ENCODE measurements at places on chromosomes 2 and 18.

GRCh38 chr2:22557406-22557805, 827.6 kb upstream of the KLHL29 start:
- DNase-seq: no peak

DNA sequence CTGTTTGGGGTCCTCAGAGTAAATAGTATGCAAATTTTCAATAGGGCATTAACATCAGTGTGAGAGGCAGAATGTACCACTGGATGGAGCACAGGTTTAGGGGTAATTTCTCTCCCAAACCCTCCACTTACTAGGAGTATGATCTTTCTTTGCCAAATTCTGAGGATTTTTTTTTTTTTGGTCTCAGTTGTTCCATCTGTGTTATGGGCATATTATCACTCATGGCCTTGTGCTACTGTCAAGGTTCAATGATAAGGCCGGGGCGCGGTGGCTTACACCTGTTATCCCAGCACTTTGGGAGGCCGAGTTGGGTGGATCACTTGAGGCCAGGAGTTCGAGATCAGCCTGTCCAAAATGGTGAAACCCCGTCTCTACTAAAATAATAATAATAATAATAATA, 30.2 kb upstream of the ZEB2 start:
- no peak for DNase-seq

GRCh38 chr2:101619191-101619591, 78.3 kb upstream of the MAP4K4 start:
- peak; percentile 72 for DNase-seq

GRCh38 chr2:176648700-176649297, 379.6 kb downstream of the MTX2 start:
- DNase-seq: no peak

GRCh38 chr18:56097621-56098020, 509.6 kb upstream of the TCF4 start:
- no peak for DNase-seq

DNA sequence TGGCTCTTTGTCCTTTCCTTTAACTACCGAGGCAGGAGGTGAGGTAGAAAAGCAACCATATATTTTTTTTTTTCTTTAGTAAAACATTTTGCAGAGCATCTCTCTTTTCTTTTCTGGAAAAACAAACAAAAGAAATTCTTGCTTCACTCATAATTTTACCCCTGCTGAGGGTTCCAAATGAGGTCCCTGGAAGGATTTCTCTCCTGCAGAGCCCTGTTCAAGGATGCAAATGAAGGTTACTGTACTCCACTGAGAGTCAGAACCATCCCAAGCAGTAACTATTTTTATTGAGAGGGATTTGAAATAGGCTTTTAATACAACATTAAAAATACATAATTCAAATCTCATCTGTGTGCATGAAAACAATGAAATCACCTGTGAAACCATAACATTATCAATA, 19.5 kb upstream of the MYO1B start:
- DNase-seq: no peak

- DNase-seq: peak; percentile 62
These were observed 38.3 kb downstream of the MRPL33 start for GRCh38 chr2:27809761-27810241.

GRCh38 chr2:85017411-85018048, 46.6 kb downstream of the KCMF1 start:
- DNase-seq: peak; percentile 54

DNA sequence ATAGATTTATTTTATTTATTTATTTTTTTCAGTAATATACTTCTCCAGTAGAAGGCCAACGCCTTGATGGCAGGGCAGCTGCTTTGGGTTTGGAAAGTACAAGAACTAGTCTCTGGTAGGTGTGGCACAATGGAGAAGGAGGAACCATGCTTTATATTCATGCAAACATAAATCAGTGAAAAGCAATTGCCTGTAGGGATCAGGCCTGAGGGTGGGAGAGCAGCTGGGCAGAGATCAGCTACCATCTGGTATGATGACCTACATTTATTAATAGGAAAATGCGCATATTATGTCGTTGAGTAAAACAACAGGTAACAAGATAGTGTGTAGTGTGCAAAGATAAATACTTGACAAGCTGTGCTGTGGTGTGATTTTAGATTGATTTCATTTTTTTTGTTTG, 120.4 kb upstream of the TLK1 start:
- DNase-seq: no peak

DNA sequence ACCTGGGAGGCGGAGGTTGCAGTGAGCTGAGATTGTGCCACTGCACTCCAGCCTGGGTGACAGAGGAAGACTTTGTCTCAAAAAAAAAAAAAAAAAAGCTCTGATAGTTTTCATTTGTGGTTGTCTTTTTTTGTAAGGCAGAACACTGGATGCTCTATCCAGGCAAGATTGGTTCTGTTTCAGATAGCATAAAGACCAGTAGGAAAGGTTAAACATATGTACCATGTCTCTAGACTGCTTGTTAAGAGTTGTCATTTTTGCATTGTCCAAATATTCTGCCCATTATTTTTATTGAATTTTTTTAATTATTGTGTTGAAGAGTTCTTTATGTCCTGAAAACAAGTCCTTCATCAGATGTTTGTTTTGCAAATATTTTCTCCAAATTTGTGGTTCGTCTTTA, 60.0 kb downstream of the NCOA1 start:
- no peak for DNase-seq

DNA sequence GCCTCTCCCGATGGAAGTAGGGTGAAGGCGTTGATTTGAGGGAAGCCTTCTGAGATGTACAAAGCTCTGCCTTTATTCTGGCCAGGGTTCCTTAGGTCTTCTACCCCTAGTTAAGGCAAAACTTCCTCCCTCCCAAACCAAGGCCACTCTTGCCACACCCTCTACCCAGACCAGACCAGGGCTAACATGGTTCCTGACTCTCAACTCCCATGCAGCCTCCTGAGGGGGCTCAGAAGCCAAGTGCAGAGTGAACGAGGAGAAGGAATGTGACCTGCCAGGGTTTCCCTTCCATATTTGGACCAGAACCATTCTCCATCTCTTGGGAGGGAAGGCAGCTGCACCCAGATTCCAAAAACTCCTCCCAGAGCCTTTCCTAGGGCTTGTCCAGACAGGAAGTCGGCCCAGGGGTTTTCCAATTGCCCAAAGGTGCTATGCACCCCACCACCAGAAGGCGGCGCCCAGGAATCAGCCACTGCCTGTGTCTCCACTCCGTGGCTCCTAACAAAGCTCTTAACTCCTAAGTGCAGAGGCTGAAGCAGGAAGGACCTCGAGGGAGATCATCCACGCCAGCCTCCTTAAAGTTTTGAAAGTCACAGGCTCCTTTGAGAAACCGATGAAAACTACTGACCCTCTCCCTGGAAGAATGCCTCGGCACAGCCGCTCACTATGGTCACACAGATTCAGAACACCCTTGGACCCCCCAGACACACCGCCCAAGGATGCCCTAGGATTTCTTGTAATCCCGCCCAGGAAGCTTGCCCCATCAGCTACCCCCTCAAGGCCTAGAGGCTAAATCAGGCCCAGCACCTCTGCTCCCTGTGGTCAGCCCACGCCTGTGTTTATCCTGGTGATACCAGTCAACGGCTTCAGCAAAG, 157.8 kb downstream of the SMAD2 start:
- peak; percentile 83 for DNase-seq

DNA sequence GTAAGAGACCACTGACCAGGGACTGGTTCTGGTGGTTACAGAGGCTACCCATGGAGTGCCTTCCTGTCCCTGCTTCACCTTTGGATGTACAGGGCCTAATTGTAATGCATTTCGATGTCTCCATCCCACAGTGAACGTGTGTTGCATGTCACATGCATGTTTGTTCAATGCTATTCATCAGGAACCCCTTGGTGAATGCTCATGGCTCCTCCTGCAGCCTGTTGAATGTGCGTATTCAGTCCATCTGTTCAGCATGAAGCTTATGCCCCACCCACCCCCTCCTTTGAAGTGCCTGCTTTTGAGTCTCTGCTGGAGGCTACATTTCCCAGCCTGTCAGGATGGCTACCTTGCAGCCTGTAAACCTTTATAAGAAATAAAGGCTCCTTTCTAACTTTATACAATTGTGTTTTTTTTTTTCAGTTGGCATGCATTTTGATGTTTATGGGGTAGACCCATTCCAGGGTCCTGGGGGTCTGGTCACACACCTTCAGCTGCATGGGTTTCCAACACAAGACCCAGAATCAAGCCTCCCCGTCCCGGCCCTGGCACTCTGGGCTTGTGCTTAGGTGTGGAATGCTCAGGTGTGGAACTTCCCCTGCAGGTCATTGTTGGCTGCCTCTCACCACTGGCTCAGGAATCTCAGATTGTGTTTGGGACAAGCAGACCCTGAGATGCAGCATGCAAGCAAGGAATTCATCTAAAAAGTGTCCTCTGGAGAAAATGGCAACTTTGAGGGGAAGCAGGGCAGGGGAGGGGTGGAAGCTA, 238.8 kb upstream of the HDAC4 start:
- no peak for DNase-seq

- DNase-seq: no peak
These were observed 69.7 kb downstream of the DCC start for GRCh38 chr18:52409727-52410126.

DNA sequence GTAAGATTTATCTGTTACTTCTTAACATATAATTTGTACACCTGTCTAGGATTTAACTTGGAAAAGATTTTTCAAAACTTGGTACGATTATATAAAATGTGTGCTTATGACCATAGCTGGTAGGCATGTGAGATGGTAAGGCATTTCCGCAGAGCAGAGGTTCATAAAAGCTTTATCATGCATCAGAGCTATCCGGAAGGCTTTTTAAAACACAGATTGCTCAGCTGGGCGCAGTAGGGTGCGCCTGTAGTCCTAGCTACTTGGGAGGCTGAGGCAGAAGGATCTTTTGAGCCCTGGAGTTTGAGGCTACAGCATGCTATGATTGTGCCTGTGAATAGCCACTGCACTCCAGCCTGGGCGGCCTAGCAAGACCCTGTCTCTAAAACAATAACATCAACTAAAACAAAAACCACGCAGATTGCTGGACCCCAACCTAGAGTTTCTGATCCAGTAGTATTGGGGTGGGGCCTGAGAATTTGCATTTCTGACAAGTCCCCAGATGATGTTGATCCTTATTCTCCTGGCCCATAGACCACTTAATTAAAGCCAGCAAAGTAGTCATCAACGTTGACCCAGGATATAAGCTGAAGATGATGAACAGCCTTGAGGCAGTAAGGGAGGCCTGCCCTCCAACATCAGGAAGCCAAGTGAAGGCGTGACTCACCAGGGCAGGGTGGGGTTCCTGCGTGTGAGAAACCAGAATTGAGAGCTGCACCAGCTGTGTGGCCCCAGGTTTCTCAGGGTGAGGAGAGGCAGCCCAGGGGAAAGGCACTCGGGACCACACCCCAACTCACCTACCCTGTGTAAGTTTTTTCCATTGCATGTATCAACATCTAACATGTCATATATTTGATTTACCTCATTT, 21.6 kb upstream of the SLC20A1 start:
- DNase-seq: peak; percentile 78

DNA sequence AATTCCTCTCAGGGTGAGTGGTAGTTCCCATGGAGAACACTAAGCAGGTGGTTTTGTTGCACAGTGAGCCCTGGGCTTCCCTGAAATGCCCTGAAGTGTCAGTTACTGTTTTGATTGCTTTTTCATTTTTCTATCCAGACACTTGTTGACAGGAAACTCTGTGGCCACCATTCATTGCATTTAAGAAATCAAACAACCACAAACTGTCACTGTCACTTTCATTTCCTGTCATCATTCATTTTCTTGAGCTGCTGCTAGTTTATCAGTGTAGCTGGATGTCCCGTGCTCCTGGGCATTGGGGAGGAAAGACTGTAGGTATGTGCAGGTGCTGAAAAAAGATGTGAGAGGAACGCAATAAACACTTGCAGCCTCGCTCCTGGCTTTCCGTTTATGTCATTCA, 891.6 kb upstream of the ZEB2 start:
- no peak for DNase-seq

GRCh38 chr2:69954084-69954483, 7.3 kb downstream of the ASPRV1 start:
- DNase-seq: no peak

DNA sequence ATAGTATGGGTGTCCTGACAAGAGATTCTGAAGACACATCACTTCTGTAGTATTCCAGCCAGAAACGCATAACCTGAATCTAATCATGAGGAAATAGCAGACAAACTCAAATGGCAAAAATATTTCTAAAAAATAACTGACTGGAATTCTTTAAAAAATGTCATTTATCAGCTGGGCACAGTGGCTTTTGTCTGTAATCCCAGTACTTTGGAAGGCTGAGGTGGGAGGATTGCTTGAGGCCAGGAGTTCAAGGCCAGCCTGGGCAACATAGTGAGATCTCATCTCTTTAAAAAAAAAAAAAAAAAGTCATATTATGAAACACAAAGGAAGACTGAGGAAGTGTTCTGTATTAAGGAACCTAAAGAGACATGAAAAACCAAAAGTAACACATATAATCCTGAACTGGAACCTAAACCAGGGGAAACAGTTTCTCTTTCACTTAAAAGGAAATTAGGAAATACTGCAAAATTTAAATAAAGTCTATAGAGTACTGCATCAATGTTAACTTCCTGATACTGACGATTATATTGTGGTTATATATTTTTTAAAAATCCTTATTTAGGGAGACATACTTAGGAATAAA, 29.9 kb downstream of the SESTD1 start:
- DNase-seq: peak; percentile 53

DNA sequence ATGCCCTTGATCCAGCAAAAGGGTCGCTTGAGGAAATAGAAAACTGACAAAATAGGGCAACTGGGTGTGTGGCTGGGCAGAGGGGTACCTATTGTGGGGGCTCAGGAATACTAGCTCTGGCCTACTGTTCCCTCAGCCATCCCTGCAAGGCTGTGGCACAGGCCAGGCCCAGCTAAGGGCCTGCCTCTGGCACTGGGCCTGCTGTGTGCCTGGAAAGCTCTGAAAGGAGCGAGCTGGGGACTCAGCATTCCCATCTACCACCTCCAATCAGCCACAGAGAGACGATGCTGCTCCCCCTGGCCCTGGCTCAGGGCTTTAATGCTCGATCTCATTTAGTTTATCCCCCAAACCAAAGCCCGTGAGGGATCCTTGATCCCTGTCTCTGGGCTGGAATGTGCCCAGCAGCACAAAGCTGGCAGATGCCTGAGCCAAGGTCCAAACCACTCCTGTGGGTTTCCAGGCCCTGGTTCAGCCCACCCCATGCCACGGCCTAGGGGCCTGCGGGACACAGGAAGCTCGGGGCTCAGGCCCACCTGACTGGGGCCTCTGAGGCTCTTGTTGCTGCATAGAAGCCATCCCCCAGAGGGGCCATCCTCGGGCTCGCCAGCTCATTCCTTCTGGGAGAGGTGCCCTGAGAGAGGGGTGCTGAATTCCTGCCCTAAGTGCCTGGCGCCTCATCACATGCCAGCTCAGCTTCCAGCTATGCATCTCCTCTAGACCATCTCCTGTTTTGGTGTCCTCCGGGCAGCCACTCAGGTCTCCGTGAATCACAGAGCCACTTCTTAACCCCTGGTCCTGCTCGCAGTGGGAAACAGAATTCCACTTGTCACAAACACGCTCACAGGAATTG, 43.0 kb upstream of the KCNF1 start:
- DNase-seq: no peak

Measured in suppressor macrophage treated with lipopolysaccharide for 1 hour (primary cell).